ENCODE measurements at places on chromosomes 5 and 9. TPM values are rescaled to one million over a fixed set of nuclear protein-coding genes. Genes with fewer than 3 reads are reported as not detected.

- DNase-seq = no peak
Observed at GRCh38 chr9:40927260-40927631, 201.2 kb downstream of the FOXD4L6 start.

GRCh38 chr9:111566234-111566633, 33.2 kb downstream of the PTGR1 start:
- DNase-seq = no peak

The IFT74 gene
- total RNA-seq = 6.5 TPM

The STC2 gene
- 3.6 TPM for total RNA-seq

- peak; percentile 27 for DNase-seq
Observed at GRCh38 chr5:150081541-150082283, 4.6 kb downstream of the CSF1R start.

- no peak for DNase-seq
Observed at GRCh38 chr5:106443746-106444145, 1227.0 kb downstream of the EFNA5 start.

The GRM6 gene
- not detected for total RNA-seq

- no peak for DNase-seq
Observed at GRCh38 chr5:135671966-135672365, 93.2 kb upstream of the CXCL14 start.

The ZNF782 gene
- 6.5 TPM for total RNA-seq

GRCh38 chr9:114905170-114905940, 25.0 kb downstream of the TNFSF8 start:
- no peak for DNase-seq

The SH2D3C gene
- 137 TPM for total RNA-seq

The SOWAHA gene
- total RNA-seq = not detected

The AK8 gene
- total RNA-seq = 2.0 TPM

- peak; percentile 75 for DNase-seq
Observed at GRCh38 chr5:79133657-79134451, 22.2 kb downstream of the BHMT start.

DNA sequence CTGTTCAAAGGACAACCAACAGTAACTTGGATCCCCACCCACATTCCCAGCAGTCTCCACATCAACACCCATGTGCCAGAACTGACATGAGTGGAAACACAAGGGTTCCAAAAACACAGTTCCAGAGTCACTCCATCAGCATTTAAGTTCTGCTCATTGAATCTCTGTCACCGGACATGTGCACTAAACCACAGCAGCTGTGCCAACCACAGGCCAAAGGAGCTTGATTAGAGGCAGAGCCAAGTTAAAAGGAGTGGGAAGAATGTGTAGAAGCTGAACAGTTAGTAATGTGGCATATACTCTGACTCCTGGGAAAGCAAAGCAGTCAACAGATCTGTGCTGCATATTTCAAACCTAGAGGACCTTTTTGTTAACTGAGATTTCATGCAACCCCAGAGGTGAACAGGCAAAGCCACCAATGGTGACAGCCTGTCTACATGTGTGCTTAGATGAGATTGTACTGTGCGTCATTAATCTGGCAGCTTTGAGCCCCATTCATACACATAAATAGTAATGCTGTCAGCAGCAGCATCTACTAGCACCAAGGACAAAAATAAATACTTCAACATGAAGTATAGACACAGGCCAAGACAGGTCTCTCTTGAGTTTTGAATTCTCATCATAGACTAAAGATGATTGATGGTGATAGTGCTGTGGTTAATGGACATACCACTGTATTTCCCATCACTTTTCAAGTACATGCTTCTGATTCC, 16.4 kb upstream of the FST start:
- no peak for DNase-seq

- no peak for DNase-seq
Observed at GRCh38 chr5:172350212-172351181, 66.9 kb upstream of the UBTD2 start.

The HSD17B4 gene
- 160 TPM for total RNA-seq

DNA sequence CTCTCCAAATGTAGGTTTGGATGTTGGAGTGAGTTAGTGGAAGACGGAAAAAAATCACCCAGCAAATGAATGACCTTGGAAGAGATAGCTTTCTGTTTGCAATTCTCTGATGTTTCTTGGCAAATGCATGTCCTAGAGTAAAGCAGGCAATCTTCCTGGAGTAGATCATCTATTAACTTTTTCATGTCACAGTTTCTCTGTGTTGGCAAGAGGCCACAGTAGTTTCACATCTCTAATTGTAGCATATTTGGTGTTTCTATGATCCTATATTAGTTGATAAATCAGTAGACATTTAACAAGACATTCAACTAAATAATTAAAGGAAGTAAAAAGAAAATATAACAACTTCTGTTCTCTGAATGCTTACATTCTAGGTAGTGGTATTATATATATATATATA, 138.2 kb upstream of the MINAR2 start:
- DNase-seq = no peak

DNA sequence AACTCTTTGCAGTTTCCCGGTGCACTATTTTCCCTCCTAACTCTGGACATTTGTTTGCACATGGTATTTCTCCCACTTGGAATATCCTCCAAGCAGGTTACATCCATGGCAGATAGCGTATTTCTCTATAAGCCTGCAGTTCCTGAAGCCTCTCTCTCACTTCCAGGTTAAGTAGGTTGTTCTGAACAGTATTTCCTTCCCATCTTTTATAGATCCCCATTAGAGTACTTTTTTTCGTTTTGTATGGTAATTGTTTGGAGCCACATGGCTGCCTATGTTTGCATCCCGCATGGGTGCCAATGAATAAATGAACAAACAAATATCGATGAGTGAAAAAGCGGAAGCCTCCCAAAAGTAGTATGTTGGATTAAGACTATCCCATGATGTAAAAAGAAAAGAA, 113.4 kb upstream of the IQGAP2 start:
- DNase-seq = no peak

GRCh38 chr5:60640901-60641300, 59.1 kb downstream of the DEPDC1B start:
- DNase-seq = no peak

The FUT7 gene
- not detected for total RNA-seq

The ADAMTS12 gene
- 9.8 TPM for total RNA-seq

GRCh38 chr5:154042766-154043165, 4.0 kb downstream of the MFAP3 start:
- DNase-seq = no peak

DNA sequence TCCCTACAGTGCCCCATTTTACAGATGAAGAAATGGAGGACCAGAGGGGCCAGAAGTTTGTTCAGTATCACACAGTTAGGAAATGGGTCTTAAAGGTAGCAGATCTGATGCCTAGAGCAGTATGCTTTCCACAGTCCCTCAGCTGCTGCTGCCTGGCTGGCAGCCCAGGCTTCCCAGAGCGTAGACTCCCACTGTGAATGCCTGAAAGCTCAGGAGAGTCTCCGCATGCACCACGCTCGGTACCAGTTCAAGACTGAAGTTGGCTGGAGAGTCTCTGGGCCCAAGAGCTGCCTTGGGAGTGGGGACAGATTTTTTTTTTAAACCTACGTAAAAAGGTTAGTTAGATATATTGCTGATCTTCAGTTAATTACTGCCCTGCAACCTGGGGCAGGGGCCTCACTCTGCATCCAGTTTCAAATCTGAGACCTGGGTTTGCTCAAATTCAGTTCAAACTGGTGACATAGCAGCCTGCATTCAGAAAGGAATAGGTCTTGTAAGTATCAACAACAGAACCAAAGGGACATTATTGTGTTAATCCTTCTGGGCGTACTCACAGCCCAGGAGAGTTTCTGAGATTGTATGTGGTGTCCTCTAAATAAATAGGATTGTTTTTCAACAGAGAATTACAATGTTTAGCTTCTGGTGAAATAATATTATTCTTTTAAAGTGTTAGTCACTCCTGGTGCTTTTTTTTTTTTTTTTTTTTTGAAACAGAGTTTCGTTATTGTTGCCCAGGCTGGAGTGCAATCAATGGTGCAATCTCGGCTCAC, 8.3 kb downstream of the NANS start:
- no peak for DNase-seq

GRCh38 chr5:157611571-157612476, 36.2 kb upstream of the ADAM19 start:
- no peak for DNase-seq

GRCh38 chr9:136773386-136774044, 9.2 kb upstream of the LCN15 start:
- DNase-seq = peak; percentile 33

DNA sequence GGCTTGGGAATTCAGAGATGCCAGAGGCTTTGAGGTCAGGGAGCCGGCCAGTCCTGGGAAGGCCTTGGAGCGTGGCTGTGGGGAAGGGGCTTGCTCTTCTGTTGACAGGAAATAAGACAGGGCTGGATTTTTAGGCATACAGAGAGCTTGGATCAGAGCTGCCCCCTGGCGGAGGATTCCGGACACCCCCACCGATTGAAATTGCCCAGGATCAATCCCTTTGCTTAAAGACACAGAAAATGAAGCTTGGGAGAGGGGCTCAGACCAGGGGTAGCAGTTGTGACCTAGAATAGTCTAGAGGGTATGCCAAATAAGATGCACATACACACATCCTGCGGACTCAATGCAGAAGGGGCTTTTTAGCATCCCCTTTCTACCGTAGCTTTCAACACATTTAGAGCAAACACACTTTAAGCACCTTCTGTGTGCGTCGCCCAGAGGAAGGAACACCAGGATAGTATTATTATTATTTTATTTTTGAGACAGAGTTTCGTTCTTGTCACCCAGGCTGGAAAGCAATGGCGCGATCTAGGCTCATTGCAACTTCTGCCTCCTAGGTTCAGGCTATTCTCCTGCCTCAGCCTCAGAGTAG, 1.7 kb upstream of the NTMT1 start:
- peak; percentile 83 for DNase-seq

DNA sequence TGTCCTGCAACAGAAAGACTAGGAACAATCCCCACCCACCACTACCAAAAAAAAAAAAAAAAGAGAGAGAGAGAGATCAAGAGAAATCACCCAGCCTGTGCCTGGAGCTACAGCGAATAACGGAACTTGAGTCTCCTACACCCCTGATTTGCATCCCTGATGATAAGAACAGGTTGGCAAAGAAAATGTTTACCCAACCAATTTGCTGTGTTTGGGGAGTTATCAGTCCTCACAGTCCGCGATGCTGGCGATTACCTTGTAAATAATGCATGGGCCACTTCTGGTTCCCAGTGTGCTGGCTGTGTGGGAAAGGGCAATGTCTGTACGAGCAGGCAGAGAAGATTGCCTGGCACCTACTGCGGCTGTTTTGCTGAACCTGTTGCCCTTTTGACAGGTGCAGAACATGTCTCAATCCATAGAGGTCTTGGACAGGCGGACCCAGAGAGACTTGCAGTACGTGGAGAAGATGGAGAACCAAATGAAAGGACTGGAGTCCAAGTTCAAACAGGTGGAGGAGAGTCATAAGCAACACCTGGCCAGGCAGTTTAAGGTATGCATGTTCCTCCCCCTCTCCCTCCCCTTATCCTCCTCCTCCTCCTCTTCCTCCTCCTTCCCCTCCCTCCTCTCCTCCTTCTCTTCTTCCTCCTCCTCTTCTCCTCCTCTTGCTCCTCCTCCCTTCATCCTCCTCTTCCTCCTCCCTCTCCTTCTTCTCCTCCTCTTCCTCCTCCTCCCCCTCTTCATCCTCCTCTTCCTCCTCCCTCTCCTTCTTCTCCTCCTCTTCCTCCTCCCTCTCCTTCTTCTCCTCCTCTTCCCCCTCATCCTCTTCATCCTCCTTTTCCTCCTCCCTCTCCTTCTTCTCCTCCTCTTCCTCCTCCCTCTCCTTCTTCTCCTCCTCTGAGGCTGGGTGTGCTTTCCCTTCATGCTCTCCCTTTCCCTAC, 8.3 kb downstream of the OLFM1 start:
- no peak for DNase-seq

The CCDC183 gene
- 1.2 TPM for total RNA-seq

GRCh38 chr5:77896338-77896737, 120.2 kb upstream of the TBCA start:
- no peak for DNase-seq

DNA sequence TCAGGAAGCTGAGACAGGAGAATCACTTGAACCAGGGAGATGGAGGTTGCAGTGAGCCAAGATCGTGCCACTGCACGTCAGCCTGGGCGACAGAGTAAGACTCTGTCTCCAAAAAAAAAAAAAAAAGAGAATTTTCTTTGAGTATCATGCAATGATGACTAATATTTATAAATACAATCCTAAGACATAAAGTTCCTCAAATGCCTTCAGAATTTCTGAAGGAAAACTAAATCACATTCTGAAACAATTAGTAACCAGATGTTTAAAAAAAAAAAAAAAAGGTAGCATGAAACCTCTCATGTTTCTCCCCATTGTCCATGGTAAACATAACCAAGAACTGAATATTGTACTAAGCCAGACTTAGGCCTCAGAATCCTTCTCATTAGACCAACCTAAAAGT, 23.1 kb downstream of the MLLT3 start:
- DNase-seq = no peak

The PCDHA9 gene
- 1.7 TPM for total RNA-seq

- DNase-seq = no peak
Observed at GRCh38 chr9:17045381-17045940, 89.4 kb upstream of the CNTLN start.

- DNase-seq = no peak
Observed at GRCh38 chr9:126107693-126108092, 218.9 kb upstream of the MVB12B start.

The DOK3 gene
- total RNA-seq = 51.4 TPM

DNA sequence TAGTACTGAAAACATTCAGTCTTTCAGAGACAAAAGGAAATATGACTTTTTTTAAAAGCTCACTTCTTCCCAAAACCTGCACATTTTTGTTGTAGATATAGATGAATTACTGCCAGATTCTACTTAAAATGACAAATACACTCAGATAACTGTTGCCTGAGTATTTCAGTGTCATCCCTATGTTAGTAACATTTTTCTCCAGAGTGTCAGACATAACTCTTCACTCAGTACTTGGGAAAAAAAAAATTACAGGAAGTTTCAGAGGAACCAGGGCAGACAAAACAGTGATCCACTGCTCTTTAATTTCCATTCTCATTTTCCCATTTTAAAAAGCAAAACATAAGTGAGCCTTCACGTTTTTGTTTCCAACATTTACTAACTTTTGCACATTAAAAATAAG, 79.3 kb upstream of the ITGA1 start:
- DNase-seq = no peak

The DAB2IP gene
- total RNA-seq = 104 TPM

GRCh38 chr9:18786196-18786595, 246.8 kb downstream of the SAXO1 start:
- DNase-seq = no peak

GRCh38 chr9:127779136-127779981, 893 bp upstream of the SH2D3C start:
- no peak for DNase-seq

DNA sequence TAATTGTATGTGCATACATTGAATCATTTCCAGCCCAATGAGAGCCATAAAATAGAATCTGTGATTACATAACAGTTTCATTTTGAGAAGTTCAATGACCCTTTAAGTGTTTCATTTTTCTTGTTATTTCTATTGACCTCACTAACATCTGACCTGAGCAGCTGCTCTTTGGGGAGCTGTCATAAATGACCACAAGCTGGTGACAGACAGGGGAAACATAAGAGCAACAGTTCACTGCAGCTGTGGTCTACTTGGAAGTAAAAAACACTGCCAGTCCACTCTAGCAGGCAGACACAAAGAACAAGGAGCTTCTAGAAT, 265.4 kb downstream of the DTWD2 start:
- DNase-seq = no peak

Data from endothelial cell (in vitro differentiated cells).